ENCODE measurements at places on chromosomes 5 and 9.

GRCh38 chr9:35748858-35749514 is at the start of the genes GBA2 and RGP1:
GBA2 (minus strand) TSS chr9:35749228; CDS start chr9:35748704, 524 bp downstream.
RGP1 (plus strand) TSS chr9:35749287; CDS start chr9:35749756, 469 bp downstream.
- DNase-seq: peak; percentile 89

DNA sequence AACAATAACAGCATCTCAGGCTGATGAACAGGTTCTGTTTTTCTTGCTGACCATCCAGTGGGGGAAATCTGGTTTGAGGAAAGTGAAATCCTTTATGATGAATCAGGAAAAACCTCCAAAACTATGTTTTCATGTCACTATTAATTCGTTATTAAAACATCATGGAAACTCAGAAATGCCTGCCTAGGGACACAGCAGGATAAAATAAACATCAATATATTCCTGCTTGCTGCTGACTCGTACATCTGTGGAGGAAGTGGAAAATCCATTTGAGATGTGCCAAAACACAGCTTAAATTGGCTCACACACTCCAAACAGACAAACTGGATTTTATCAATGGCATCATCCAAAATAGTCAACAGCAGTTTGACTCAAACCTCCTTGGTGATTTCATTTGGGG is 53.0 kb downstream of the TEK start:
- no peak for DNase-seq

GRCh38 chr5:148778882-148779281 is 47.5 kb upstream of the ADRB2 start:
- DNase-seq: no peak

GRCh38 chr9:88574953-88575352 is 40.0 kb downstream of the NXNL2 start:
- DNase-seq: no peak

DNA sequence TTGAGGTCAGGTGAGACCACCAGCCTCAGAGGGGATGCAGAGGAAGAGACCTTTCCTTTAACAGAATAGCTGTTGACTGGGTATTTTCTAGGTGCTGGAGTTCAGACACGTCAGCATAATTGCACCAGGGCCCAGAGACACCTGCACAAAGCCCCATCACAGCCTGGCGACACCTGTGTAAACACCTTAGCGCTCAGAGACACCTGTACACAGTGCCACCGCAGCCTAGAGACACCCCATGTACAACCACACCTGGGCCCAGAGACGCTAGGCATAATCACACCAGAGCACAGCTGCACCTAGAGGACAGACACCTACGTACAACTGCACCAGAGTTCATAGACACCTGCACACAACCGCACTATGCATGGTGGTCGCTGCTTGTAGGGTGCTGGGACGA is 1.0 kb downstream of the TRIP13 start:
- DNase-seq: no peak

- no peak for DNase-seq
These were observed 45.6 kb upstream of the SPTLC1 start for GRCh38 chr9:92160786-92161185.

GRCh38 chr5:151931260-151931659 is 6.6 kb upstream of the GLRA1 start:
- no peak for DNase-seq

Data from left cardiac atrium (tissue), 4 donors.